GM18507 (cell line): ENCODE measurements at places on chromosomes 5 and 9.
A peak's percentile ranks its signal among the peaks of the same experiment; 100 is the strongest.

- DNase-seq: no peak
These were observed 39.0 kb upstream of the CLPTM1L start for GRCh38 chr5:1383886-1384401.

GRCh38 chr9:127611899-127612790 lies at the start of gene STXBP1:
Gene STXBP1 (plus strand): TSS chr9:127612277. CDS start chr9:127612404, 127 bp downstream.
- DNase-seq: peak; percentile 94

- no peak for DNase-seq
These were observed 293.4 kb upstream of the PUM3 start for GRCh38 chr9:3137347-3137695.

DNA sequence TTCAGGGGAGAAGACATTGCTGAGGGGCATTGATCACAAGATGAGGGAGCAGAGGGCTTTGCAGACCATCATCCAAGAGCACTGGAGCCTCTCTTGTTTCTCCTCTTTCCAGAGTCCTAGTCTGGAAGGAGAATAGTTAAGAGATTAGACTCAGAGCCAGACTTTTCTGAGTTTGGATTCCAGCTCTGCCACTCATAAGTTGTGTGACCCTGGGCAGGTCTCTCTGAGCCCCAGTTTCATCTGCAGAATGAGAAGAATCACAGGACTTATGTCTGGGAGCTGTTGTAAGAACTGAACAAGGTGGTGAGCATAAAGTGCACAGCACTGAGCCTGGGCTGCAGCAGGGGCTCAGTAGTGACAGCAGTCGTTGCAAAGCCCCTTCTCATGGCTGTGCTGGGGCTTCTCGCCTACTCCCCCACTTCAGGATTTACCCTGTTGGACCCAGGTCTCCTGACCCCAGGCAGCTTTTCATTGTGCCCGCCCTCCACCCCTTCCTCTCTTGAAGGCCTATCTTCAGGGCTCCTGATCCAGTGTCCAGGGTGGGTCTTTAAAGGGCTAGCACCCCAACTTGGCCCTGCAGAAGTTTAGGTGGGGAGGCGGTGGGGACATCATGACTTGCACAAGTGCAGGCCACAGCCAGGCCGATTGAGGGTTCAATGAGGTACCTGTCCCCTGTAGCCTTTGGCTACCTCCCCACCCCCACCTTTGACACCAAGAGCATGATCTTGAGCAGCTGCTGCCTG lies 1.5 kb downstream of the SYNPO start:
- DNase-seq: no peak

DNA sequence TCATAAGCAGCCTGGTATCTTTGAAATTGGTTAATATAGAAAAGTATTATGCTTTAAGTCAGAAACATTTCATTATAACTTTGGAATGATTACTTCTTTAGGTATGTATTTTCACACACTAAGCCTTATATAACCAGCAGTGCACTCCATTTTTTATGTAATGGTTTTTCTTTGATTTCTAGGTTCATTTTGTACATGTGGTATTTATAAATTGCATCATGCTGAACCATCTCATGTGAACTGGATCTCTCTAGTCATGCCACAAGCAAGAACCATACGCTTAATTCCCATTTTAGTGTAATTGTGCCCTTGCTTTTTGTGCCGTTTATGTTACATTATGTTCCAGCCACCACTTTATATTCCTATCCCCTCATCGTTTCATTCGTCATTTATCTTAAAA lies 38.6 kb upstream of the SRP19 start:
- DNase-seq: no peak

DNA sequence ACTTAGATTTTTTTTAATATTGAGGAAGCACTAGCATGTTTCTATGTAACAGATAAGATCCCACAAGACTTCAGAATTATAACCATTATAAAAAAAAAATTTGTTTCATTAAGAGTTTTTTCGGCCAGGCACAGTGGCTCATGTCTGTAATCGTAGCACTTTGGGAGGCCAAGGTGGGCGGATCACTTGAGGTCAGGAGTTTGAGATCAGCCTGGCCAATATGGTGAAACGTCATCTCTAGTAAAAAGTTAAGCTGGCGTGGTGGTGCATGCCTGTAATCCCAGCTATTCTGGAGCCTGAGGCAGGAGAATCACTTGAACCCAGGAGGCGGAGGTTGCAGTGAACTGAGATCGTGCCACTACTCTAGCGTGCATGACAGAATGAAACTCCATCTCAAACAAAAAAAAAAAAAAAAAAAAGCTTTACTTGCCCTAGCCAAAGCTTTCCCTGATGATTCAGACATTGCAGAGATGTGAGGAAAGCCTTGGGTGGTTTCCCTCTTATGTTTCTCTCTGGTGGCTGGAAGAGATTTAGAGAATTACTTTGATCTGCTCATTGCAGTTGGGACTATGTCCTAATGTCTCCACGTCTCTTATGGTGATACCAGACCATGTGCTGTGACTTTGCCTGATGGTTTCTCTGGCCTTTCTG lies 65.4 kb downstream of the EGFLAM start:
- DNase-seq: no peak

- DNase-seq: no peak
These were observed 27.0 kb upstream of the NSMF start for GRCh38 chr9:137486141-137486490.

DNA sequence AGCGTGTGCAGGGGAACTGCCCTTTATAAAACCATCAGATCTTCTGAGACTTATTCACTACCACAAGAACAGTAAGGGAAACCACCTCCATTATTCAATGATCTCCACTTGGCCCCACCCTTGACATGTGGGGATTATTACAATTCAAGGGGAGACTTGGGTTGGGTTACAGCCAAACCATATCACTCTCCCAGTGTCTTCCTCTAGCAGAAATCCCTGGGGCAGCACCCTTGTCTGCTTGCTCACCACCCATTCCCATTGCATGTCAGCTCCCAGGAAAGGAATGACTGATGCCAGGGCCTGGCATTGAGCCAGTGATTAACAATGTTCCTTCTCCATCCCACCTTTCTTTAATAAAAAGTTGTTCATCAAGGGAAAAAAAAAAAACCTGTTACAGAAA lies 199.0 kb downstream of the IRX1 start:
- no peak for DNase-seq
